ENCODE measurements at places on chromosomes 6 and 20.

- no peak for DNase-seq
Measured at GRCh38 chr6:7101290-7101689, 6.5 kb upstream of the RREB1 start.

DNA sequence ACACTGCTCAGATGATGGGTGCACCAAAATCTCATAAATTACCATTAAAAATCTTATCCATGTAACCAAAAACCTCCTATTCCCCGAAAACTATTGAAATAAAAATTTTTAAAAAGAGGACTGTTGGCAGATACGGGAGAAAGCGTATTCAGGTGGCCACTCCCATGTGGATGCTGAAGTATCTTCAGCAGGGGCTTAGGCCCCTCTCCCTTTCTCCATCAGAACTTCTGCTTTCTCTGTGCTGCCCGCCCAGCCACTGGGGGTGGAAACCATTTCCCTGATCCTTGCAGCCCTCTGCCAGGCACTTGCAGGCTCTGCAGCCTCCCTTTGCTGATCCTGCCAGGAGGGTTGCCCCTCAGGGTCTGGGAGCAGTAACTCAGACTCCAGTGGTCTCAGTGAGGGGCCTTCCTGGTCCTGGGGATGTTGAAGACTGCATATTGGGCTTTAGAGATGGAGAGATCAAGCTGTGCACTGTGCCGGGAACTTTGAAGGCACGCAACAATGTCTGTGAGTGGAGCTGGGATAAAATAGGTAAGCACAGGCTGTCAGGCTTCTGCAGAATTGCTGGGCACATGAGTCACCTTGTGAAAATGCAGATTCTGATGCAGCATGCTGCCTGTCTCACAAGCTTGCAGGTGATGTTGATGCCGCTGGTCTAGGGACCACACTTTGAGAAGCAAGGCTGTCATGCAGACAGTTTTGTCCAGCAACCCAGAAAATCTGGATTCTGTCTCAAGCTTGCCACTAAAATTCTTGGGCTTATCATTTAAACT, 59.6 kb downstream of the SLC24A3 start:
- DNase-seq = no peak

- no peak for DNase-seq
Measured at GRCh38 chr20:18783385-18783959, 30.1 kb upstream of the SCP2D1 start.

- no peak for DNase-seq
Measured at GRCh38 chr6:170450916-170451761, 102.0 kb downstream of the PSMB1 start.

DNA sequence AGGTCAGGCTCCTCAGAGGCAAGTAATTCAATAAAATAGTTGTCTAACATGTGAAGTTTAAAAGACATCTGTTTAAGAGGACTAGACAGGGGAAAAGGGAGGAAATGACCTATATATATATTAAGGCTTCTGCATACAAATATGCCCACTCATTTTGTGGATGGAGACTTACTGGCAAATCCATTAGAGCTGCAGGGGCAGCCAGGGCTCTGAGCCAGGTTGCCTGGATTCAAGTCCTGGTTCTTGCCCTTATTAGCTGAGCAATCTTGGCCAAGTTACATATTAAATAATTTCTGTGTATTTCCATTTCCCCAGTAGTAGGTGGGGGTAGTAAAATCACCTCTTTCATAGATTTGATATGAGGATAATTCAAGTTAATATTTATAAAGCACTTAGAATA, 287.0 kb upstream of the RIMS1 start:
- no peak for DNase-seq

GRCh38 chr20:36773107-36773596, 411 bp downstream of the DSN1 start:
- no peak for DNase-seq

- no peak for DNase-seq
Measured at GRCh38 chr6:38901802-38902522, 146.6 kb upstream of the GLP1R start.

- DNase-seq = no peak
Measured at GRCh38 chr6:148203281-148203925, 139.2 kb upstream of the SASH1 start.

- DNase-seq = no peak
Measured at GRCh38 chr6:160583794-160584193, 80.3 kb downstream of the LPA start.

GRCh38 chr20:20546402-20546801, 166.0 kb downstream of the RALGAPA2 start:
- no peak for DNase-seq

DNA sequence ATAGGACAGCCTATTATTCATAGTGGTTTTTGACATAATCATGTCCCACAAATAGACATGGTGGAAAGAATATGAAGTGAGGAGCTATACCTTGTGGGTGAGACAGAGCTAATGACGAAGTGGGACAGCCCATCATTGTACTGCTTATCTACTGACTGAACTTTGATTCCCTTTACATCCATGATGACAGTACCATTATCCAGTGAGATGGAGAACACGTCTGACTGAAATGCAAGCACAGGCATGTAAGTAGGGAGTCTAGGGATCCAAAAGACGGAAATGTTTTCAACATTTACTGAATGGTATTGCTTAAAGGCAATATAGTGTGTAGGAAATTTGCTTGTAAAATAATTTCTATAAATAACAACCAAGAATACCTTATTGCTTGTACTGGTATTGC, 43.5 kb downstream of the FAM229B start:
- no peak for DNase-seq

DNA sequence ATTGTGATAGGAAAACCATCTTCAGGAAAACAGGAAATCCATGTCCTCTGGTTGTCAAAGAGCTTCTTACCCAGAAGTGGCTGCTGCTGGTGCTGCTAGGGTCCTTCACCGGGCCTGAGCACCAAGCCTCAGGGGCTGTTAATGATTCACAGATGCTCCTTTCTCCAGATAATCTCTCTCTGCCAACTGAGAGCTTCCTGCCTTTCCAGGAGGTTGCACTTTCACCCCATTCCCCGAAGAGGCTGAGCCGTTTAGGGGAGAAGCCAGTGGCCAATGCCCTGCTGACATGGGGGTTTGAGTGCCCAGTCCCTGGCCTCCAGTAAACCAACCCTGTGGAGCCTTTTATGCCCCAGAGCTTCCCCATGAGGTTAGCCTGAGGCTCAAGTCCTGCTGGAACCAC, 122.4 kb downstream of the CBLN4 start:
- no peak for DNase-seq

GRCh38 chr6:18586133-18586532, 199.0 kb downstream of the RNF144B start:
- DNase-seq = no peak

GRCh38 chr6:168439794-168440450, 1.1 kb upstream of the SMOC2 start:
- DNase-seq = no peak

DNA sequence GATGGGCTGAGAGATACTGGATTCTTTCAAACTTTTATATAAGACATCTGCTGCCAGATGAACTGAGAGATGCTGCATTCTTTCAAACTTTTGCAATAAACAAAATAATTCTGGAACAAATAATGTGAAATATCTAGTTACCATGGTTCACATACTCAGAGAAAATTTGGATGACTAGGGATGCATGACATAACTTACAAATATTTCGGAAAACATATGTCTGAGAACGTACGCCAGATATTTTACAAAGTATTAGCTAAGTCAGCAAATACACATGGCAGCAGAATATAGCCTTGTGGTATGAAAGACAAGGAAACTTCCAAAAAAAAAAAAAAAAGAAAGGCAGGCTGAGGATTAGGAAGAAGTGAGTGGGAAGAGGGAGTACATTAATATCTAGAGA, 113.3 kb upstream of the TRAF3IP2 start:
- DNase-seq = no peak

DNA sequence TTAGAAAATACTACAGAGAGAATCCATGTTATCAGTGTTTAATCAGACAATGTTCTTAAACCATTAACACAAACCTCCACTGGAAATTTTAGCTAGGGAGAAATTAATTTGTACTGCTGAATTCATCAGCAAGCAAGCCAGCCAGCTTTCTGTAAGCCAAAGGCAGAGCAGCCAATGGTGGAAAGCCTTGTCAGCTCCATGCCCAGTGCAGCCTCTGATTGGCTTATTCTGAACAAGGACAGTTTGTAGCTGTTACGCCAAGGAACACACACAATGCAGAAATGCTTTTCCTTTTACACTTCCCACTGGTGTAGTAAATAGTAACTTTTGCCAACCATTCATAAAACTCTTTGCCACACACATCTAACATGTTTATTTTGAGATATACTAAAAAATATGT, 265.0 kb downstream of the TENT5A start:
- peak; percentile 33 for DNase-seq

DNA sequence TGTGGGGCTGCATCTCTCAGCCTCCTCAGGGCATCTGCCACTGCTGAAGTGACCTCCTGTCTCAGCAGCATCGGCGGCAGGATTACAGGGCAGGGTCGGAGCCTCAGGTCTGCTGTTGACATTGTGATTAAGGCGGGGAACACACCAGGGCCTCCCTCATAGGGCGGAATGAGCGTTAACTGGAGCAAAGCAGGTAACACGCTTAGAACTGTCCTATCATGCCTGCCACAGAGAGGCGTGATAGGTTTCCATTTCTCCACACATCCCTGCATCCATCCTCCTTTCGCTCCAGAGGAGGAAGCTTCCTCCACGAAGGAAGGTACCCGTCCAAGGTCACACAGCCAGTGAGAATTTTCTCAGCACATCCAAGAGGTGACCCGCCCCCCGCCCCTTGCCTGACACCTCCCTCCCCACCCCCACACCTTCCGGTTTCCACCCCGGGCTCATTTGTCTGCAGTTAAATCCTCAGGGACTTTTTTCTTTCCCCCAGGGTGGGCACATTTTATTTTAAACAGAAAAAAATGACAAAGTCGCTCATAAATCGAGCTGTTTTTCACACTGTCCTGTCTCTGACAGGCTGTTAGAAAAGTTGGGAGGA, 200.8 kb downstream of the TFAP2C start:
- DNase-seq = no peak

DNA sequence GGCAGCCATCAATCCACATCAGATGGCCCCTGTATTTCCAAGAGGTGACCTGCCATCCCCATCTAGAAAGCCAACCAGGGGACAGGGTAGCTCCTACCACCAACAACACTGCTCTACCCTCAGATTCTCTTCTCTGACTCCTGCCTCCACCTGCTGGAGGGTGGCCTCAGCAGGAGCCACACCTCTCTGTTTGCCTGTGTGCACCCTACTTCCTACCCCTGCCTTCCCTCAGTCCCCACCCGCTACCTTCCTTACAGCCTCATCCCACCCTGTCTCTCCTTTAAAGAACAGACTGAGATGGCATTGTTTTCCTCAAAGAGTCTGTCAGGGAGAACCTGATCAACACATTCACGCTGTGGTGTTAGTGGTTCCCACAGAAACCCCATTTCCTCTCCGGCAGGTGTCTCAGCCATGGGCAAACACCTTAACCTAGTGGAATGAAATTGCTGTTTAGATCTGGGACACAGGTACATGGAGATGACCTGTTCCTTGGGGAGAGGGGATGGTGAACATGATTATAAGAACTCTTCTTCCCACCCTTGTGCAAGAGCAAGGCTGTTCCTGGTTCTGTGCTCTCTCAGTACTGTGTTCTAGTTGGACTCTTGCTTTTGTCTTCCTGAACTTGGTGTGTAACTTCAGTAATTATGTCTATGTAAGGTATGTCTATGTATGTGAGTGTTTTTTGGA, 1.8 kb downstream of the ENTPD6 start:
- no peak for DNase-seq

- DNase-seq = no peak
Measured at GRCh38 chr6:25875926-25876602, 2.0 kb upstream of the SLC17A3 start.

- DNase-seq = no peak
Measured at GRCh38 chr6:152293404-152293803, 343.8 kb downstream of the SYNE1 start.

GRCh38 chr20:36241678-36242077, 5.4 kb downstream of the AAR2 start:
- no peak for DNase-seq

- DNase-seq = no peak
Measured at GRCh38 chr6:293193-294174, 1.2 kb downstream of the DUSP22 start.

GRCh38 chr6:156701966-156702365, 75.2 kb upstream of the ARID1B start:
- no peak for DNase-seq

GRCh38 chr6:6646859-6647258, 58.3 kb downstream of the LY86 start:
- no peak for DNase-seq

GRCh38 chr20:51411870-51412269, 130.6 kb downstream of the NFATC2 start:
- no peak for DNase-seq

DNA sequence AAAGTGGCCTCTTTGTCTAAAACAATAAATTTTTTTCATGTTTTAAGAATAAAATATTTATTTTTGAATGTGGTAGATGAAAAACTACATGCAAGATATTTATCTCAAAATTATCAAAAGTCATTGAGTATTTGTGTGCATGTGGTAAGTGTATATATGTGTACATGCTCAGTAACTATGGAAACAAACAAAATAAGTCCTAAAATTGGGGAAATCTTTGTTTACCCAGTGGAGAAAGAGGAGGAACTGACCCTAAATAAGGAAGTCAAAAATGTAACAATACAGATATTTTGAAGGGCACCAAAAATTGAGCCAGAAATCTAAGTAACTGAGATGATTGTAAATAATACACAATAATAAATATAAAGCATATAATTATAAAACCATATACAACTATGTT, 639.2 kb downstream of the MAFB start:
- no peak for DNase-seq

DNA sequence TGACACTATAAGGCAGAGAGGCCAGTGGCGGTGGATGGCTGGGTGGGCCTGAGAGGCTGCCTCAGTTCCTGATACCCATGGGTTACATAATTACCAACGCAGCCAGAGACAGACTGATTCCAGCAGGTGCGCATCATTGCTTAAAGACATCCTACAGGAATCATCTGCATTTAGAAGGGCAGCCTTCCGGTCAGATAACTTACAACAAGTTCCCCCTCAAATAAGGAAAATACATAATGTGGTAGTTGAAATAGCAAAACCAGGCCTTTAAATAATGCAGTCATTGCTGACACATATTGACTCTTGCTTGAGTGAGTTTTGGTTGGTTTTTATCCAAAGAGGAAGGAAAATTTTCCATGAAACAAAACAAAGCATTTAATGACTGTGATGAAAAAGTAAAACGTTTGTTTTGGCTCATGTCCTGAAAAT, 81.9 kb downstream of the SIM1 start:
- no peak for DNase-seq

DNA sequence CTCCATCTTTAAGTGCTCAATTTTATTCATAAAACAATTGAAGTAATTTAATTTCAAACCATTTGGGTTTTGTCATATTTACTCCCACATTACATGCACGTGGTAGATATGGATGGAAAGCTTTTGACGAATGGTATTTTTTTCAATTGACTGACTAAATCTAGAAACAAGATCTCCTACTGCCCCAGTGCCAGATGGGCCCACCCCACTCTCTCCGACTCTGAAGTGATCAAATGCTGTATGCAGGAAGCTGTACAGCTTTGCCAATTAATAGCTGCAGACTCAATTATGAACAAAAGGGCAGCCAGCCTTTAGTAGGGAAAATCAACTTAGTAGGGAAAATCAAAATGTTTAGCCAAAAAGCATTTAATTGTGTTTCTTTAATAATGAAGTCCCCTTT, 46.2 kb downstream of the PACRG start:
- no peak for DNase-seq

Measured in dorsolateral prefrontal cortex (tissue), 122 donors.